Brain pericyte (primary cell): ENCODE measurements at places on chromosomes 7 and 10.

DNA sequence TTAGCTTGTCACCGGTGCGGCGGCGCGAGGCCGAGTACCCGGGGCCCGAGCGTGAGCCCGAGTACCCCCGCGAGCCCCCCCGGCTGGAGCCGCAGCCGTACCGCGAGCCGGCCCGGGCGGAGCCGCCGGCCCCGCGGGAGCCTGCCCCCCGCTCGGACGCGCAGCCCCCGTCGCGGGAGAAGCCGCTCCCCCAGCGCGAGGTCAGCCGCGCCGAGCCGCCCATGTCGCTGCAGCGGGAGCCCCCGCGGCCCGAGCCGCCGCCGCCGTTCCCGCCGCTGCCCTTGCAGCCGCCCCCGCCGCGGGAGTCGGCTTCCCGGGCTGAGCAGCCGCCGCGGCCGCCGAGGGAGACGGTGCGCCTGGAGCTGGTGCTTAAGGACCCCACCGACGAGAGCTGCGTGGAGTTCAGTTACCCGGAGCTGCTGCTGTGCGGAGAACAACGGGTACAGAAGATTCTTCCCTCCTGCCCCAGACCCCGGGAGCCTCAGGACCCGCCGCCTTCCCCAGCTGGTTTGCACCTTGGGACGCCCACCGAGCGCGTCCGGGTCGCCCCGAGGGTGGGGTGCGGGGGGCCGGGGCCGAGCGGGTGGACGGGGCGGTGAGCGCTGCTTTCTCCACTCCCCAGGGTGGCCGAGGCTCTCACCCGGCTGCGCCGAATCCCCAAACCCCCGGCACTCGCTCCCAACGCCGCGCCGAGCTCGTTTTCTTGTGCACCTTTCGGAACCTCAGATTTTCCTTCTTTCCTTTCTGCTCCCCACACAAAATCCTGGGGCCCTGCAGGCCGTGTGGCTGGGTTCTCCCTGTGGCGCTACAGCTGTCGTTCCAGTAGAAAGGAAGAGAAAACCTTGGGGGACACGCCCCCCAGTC lies 708 bp downstream of the UBN2 start:
- DNase-seq, result no peak

GRCh38 chr10:82874671-82875070 lies 999.7 kb downstream of the NRG3 start:
- DNase-seq, result no peak

DNA sequence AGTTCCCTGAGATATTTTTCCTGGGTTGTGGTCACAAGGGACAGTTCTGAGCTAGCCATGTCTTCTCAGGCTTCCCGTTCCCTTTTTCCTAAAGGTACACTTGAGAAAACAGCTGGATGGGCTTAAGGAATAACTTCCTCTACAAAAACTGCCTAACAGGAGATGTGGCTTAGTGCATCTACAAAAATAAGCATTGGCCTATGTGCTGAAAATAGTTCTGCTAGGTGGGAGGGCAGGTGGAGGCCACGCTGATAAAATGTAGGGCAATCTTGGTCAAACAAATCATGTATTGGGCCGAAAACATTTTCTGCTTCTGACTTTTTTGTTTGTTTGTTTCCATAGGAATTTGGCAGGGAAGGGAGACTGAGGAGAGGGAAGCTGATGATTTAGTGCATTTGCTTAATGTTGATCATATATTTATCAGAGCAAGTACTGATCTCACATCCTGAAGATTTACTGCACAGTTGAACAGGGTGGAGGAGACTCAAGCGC lies 409.4 kb upstream of the FZD8 start:
- no peak for DNase-seq

- DNase-seq, result peak; percentile 70
Measured at GRCh38 chr7:143519411-143520131, 41.9 kb downstream of the TAS2R41 start.

GRCh38 chr7:21916629-21917028 lies 29.1 kb downstream of the CDCA7L start:
- DNase-seq, result no peak

- no peak for DNase-seq
Measured at GRCh38 chr10:6579904-6580278, at the start of gene PRKCQ. Gene PRKCQ, minus strand, starts transcription at chr10:6580276. Its CDS starts 65,141 bp downstream, at chr10:6515135.

- DNase-seq, result no peak
Measured at GRCh38 chr7:106747804-106748203, 86.8 kb upstream of the CCDC71L start.

- DNase-seq, result no peak
Measured at GRCh38 chr10:55550236-55550635, 749.2 kb upstream of the PCDH15 start.

- no peak for DNase-seq
Measured at GRCh38 chr7:157684157-157684908, 347.5 kb downstream of the DNAJB6 start.

- DNase-seq, result no peak
Measured at GRCh38 chr7:135976312-135977006, 700 bp downstream of the MTPN start.

DNA sequence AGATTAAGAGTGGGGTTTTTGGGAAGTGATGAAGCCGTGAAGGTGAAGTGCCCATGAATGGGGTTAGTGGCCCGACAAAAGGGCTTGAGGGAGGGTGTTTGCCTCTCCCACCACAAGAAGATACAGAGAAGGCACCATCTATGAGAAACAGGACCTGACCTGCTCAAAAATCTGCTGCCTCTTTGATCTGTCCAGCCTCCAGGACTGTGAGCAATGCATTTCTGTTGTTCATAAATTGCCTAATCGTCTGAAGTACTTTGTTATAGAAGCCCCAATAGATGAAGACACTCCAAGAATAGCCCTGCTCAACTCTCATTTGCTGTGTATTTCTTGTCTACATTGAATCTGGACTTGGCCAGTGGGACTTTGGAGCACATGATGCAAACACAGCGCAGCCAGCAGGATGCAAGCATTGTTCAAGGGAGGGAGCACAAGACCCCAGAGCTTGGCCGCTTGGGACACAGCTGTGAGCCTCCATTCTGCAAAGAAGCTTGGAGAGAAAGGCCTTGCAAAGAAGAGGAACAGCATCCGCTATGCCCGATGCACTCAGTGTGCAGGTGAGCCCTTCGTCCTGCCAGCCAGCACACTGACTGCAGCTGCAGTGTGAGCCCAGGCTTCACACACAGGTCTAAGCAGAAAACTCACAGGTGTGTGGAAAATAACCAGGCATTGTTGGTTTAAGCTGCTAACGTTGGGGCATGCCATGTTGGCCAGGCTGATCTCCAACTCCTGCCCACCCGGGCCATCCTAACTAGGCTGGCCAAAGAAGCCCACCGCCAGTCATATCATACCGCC lies 73.2 kb upstream of the KLF6 start:
- DNase-seq, result no peak

DNA sequence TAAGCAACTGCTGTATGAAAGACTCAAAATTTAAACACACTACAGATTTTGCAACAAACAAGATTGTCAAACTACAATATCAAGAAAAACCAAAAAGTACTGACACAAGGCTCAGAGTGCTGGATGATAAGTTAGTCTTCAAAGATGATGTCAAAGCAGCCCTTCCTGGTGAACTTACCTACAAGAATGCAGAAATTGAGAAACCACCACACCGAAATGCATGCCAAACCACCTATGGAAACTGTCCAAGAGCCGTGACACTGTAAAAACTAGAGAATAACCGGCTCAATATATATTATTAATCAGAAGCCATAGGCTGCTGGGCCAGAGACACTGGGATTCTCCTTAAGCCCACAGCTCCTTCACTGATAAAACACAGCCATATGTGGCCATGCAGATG lies 25.3 kb downstream of the DENND11 start:
- DNase-seq, result no peak

DNA sequence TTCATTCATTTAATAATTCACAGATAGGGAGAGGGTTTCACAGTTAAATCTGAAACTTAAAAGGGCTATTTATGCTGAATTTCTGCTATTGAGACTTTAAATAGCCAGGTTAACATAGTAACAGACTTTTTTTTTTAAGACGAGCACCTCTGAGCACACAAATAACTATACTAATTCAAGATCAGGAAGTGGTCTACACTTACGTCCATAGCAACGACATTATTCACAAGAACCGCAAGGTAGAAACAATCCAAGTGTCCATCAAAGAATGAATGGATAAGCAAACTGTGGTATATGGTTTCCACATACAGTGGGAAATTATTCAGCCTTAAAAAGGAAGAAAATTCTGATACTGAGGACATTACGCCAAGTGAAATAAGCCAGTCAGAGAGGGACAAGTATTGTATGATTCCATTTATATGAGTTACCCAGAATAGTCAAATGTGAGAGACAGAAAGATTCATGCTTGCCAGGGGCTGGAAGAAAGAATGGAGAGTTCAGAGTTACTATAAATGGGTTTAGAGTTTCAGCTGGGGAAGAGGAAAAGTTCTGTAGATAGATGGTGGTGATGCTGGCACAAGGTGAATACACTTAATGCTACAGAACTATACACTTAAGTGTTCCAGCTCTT lies 140.3 kb upstream of the LAMB4 start:
- no peak for DNase-seq

GRCh38 chr7:41928166-41928565 lies 225.3 kb upstream of the INHBA start:
- no peak for DNase-seq

- no peak for DNase-seq
Measured at GRCh38 chr7:5423306-5423975, at the start of gene TNRC18. Gene TNRC18, minus strand, starts transcription at chr7:5423834. Its CDS starts 2,588 bp downstream, at chr7:5421246.

GRCh38 chr10:9299966-9300365 lies 1245.5 kb downstream of the GATA3 start:
- DNase-seq, result no peak

- no peak for DNase-seq
Measured at GRCh38 chr10:17061418-17061817, 68.2 kb downstream of the CUBN start.

DNA sequence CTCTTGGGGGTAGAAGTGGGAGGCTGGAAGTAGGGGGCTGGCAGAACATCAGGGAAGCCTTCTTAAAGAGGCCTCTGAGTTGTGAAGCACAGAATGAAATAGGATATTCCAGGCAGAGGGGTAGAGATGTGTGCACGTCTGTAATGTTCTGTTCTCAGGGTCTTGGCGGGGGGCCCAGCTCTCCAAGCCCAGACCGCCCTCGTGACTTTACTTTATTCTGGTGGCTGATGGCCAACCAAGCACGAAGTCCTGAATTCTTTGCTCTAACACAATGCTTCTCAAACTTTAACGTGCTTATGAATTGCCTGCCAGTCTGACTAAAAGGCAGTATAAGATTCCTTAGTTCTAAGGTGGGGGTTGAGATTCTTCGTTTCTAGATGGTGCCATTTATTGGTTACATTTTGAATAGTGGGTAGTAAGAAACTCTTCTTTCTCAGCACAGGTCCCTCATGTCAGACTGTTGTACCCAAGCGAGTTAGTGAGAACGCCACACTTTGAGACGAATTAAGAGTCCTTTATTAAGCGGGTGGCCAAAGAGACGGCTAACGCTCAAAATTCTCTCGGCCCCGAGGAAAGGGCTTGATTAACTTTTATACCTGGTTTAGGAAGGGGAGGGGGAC lies 8.2 kb downstream of the PRXL2A start:
- DNase-seq, result peak; percentile 42

- no peak for DNase-seq
Measured at GRCh38 chr10:58291538-58292174, 22.7 kb downstream of the CISD1 start.

GRCh38 chr7:141874787-141875186 lies 33.5 kb upstream of the PRSS37 start:
- no peak for DNase-seq

DNA sequence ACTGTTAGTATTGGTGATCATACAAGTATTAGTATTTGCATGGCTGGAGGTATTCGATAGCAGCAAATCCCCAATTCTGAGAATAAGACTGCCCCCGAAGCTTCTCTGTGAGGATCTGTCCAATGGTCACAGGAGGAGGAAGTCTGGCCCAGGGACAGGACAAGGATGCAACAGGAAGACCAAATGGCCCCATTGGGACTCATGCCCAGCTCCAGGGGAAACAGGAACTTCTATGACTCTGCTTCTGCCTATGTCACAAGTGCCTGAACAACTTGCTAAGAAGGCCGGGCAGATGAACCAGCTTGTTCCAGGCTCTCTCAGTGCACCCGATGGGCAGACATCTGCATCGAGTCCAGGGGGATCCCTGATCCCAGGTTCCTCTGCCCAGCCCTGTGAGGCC lies 172.0 kb upstream of the GRB10 start:
- DNase-seq, result no peak

DNA sequence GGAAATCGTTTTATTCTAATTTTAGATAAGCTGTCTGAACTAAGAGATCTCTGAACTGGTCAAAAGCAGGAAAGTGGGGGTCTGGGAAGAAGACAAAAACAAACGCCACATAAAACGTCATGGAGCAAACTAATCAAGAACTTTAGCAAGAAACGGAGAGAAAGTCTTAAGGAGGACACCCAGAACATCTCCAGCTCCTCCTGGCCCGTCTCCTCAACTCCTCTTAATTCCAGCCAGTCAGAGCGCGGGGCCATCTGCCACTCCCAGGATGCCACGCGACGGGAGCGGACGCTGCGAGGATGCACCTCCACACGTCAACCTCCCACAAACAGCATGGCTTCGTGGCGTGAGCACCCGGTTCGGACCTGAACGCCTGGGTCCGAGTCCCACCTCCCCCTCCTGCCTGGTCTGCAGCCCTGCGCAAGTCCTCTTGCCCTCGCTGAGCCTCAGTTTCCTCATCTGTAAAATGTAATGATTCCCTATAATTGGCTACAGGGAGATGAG lies 598 bp downstream of the MMS19 start:
- DNase-seq, result no peak

- no peak for DNase-seq
Measured at GRCh38 chr7:16368885-16369284, 52.5 kb downstream of the CRPPA start.

- no peak for DNase-seq
Measured at GRCh38 chr10:34078745-34079470, 736.2 kb downstream of the PARD3 start.

- no peak for DNase-seq
Measured at GRCh38 chr10:122293156-122293960, 22.3 kb downstream of the BTBD16 start.

- DNase-seq, result no peak
Measured at GRCh38 chr7:69773535-69774225, 175.4 kb downstream of the AUTS2 start.

- no peak for DNase-seq
Measured at GRCh38 chr10:6328699-6329423, 126.1 kb downstream of the PFKFB3 start.

DNA sequence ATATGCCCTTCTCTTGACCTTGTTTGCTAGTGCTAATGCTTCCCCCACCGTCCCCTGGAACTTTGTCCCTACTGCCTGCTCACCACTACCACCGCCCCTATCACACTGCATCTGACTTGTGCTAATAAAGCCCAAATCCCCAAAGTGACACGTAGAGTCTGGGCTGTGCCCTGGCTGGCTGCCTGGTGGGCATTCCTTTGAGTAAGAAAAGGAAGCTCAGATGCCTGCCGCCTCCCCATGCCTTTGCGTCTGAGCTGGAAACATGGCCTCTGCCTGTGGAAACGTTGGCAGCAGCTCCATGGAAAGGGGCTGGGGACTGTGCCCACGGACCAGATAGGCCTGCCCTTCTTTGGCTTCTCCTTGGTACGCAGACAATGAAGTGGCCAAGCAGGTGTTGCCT lies 138.3 kb downstream of the CYP26A1 start:
- DNase-seq, result no peak

- DNase-seq, result no peak
Measured at GRCh38 chr10:114604357-114605130, 53.5 kb downstream of the ABLIM1 start.
